ENCODE measurements at places on chromosomes 2 and 18.

- no peak for DNase-seq
Measured at GRCh38 chr18:55509631-55510324, 78.2 kb downstream of the TCF4 start.

DNA sequence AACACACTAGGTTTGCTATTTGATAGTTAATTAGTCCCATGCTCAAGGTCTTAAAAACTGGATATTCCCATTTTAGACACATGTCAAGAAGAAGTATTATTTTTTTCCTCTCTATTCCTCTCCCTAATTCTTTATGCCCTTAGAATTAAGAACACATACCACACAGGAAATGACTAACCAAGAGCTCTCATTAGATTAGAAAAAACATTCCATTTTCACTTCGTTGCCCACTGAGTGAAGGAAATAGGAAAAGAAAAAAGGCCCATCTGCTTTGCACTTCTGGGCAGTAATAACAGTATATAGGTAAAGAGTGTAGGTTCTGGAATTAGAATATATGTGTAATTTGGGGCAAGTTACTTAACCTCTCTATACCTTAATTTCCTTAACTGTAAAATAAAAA, 26.9 kb downstream of the ACADL start:
- DNase-seq, result no peak

GRCh38 chr2:221042926-221043325, 529.2 kb downstream of the EPHA4 start:
- DNase-seq, result no peak

DNA sequence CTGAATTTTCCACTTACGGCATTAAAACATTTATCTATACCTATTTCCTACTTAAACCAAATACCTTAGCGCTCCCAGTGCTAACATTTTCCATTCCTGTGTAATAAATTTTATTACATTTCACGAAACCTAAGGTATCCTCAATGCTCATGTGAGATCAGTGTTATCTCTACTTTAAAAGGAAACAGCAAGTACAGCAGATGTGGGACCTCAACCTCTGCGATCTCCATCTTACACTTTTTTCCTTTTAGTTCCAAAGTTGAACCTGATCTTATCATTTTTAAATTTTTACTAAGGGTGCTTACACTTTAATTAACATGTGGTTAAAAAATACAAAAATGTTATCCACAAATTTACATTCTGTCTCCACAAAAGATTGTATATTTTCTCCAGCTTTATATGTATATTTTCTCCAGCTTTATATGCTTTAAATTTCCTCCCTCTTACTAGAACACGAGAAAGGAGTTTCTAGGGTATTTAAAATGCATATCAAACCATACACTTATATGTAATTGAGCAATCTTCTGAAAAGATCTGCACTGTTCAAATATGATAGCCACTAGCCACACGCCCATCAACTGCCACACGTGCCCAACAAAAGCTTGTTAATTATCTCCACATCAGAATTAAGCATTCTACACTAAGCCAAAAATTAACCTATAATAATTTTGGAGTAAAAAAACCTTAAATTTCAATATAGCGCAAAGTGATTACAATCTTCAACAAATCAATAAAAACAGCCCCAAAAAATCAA, 38.1 kb downstream of the MBOAT2 start:
- no peak for DNase-seq

- no peak for DNase-seq
Measured at GRCh38 chr2:184053326-184053725, 545.0 kb upstream of the ZNF804A start.

DNA sequence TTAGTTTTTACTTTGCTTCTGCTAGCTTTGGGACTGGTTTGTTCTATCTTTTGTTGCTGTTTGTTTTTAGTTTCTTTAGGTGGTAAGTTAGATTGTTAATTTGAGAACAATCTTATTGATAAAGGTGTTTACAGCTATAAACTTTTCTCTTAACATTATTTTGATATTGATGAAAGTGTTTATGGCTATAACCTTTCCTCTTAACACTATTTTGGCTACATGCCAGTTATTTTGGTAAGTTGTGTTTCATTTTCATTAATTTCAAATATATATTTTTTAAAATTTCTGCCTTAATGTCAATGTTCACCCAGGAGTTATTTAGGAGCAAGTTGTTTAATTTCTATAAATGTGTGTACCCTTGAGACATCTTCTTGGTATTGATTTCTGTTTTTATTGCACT, 229.6 kb upstream of the SYT4 start:
- DNase-seq, result no peak

DNA sequence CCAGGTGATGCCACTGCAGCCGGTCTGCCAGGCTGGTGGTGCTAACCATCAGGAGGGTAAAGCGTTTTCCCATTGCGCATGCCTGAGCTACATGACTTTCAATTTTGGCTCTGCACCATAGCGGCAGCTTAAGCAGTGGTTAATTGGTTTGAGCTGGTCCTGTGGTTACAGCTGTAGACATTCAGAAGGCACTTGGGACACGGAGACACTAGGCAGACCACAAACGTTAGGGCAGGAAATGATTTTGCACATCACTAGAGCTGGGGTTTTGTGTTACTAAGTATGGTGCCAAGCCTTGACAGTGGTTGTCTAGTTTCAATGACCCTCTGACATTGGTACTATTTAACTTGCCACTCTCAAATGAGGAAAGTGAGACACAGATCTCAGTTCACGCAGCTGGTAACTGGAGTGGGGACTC, 28.9 kb upstream of the CNOT11 start:
- DNase-seq, result no peak

GRCh38 chr18:29087616-29088246, 910.8 kb upstream of the CDH2 start:
- DNase-seq, result no peak

GRCh38 chr2:217206016-217206725, 346.3 kb upstream of the TNP1 start:
- DNase-seq, result no peak

DNA sequence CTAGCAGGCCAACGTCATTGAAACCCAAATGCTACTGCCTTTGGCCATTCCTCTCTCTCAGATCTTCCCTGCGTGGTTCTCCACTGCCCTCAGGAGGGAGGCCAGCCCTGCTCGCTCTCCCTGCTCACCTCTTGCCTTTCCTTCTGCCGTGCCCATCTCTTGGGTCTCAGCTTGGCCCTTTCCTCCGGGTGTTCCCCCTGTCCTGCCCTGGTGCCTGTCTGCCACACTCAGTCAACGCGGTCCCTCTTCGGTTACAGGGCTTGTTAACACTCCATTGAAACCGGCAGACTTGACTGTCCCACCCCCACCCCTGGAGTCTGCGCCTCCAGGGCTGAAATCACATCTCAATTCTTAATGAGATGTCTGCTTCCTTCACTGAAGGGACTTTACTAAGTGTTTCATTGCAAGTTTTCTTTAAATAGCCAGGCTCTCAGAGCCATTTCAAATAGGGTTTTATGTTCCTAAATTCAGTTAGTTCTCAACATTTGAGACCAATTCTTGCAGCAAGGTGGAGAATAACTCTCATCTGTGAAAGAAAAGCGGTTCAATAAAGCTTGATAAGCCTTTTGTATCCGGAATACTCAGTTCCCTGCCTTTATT, 237.6 kb downstream of the DYSF start:
- DNase-seq, result no peak

- no peak for DNase-seq
Measured at GRCh38 chr18:6747646-6748045, 18.1 kb downstream of the ARHGAP28 start.

GRCh38 chr2:71816815-71817214, 330.8 kb downstream of the CYP26B1 start:
- DNase-seq, result no peak

DNA sequence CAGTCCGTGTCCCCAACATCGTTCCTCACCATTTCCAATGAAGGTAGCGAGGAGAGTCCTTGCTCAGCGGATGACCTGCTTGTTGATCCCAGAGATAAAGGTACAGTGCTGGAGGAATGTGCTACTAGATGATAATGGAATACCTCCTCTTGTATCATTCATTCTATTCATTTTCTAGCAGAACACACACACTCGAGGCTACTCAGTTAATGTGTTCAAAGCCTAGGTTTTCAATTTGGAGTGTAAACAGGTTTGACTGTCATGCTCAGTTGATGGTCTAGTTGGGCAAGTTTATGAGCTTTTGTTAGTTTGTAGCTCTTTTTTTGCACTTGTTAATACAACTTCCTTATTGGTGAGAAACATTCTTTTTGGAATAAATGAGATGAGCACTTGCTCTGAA, 114.2 kb downstream of the ICA1L start:
- DNase-seq, result no peak

- DNase-seq, result no peak
Measured at GRCh38 chr18:21760321-21760720, 19.7 kb downstream of the MIB1 start.

- DNase-seq, result no peak
Measured at GRCh38 chr2:153474407-153474806, 4.2 kb downstream of the RPRM start.

DNA sequence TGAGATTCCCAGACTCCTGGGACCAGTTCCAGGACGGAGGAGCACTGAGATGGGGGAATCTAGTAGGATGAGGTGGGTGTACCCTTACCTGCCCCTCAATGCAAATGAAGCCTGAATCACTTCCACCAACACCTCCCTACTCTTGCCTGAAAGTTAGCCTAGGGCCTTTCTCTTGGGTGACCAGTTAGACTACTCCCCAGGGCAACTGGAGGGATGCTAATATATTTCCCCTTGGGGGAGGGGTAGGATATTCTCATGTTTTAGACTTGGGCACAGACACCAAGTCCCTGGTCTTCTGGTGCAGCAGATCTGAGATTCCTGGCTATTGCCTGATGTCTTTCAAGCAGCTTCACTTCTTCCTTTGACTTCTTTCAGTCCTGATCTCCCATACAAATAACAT, 334.5 kb downstream of the ALK start:
- no peak for DNase-seq

DNA sequence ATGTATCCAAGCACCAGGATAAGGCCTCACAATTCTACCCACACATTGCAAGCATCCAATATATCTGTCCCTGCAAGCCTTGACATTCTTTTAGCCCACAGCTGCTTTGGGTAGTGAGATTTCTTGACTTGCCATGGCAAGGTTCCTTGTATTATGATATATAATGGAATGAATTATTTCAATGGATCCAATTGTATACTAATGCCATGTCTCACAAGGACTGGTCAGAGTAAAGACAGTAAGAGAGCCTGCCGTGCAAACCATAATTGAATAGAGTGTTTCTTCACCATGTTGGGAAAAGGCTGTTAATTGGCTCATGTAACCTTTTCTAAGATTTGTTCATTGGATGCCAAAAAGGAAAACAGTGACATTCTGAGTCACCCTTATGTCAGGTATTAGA, 64.3 kb upstream of the RBBP8 start:
- DNase-seq, result no peak

- DNase-seq, result no peak
Measured at GRCh38 chr18:48031641-48032040, 101.2 kb upstream of the SMAD2 start.

DNA sequence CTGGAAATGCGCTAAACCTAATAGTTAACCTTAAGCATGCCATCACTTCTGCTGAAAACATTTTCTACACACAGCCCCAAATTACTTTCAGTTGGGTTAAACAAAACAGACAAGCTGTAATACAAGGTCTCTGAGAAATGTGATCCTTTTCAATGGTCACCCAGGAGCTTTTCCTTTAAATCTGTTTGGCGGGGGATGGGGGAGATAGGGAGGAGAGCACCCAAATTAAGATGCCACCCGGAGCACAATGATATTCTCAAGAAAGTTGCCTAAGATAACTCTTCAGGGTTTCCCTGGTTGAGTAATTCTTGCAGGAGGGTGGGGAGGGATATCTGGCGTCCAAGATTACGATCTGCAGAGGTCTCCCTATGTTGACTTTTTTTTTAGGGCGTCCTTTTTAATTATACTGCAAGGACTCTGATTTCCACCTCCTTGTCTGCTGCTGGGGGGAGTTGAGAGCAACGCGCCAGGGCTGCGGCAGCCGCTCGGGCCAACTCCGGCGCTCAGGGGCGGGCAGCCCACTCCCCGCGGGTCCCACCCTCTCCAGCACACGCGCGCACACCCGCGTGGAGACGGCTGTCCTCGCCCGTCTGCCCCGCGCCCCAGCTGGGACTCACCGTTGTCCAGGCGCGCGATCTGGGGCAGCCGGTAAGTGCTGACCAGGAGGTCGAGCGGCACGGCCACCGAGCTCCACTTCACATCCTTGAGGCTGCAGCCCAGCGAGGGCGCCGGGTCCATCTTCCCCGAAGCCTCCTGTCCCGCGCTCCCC, 807 bp downstream of the GAREM1 start:
- no peak for DNase-seq

DNA sequence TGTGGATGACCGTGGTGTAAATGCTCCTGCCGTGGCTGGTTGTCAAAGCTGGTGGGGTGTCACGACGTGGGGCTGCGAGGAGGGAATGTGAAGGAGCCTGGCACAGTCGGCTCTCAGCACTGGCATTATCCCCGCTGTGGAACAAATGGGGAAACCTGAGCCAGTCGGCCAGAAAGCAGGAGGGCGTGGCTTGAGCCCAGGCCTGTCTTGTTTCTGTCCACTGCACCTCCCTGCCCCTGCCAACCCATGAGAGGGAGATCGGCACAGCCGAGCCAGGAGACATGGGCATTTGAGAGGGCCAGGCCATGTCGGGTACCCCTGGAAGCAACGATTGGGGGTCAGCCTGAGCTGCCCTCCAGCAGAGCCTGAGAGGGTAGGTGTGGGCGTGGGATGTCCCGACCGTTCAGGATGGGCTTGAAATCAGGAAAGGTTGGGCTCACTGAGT, 44.5 kb downstream of the PDIA6 start:
- DNase-seq, result no peak

DNA sequence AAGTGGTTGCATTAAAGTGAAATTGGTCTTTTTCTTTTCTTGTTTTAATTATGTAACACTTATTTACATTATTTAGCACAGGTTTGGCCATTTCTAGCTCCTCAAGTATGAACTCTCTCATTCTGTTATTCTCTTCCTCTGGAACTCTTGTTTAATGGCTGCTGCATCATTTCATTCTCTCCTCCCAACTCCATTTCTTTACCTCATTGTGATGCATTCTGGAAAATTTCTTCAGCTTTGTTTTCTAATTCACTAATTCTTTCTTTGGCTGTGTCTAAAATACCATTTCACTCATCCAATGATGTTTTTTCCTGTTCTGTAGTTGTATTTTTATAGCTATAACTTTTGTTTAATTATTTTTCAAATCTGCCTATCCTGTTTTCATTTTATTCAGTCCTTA, 22.5 kb upstream of the NMUR1 start:
- no peak for DNase-seq

DNA sequence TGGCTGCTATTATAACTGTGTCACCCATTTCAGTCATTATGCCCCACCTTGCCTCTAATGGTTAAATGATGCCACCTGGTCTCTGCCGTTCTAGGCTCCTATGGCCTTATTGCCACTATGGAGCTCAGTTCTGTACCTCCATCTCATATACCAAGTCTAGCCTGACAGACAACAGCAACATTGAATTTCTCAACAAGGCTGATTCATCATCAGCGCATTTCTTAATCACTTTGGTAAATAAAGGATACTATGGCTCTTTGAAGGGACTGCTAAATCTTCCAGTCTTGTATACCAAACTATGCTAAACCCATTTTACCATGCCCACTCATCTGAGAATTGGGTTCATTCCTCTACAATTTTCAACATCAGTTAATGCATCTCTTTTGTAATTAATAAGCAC, 784.5 kb upstream of the CELF4 start:
- no peak for DNase-seq
